ENCODE measurements at places on chromosomes 16 and 17.

DNA sequence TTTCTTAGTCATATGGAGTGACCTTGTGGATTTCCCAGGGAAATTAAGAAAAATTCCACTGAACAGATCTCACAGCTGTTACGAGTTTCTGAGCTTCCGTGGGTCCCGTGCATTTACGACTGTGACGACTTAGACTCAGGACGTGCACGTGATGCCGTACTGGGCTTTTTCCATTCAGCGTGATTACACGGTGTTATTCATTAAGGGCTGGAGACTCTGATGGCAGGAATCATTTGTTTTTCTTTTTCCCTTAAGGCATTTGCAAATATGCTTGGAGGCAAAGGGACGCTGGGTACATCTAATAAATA lies 57.2 kb downstream of the TBC1D16 start:
- DNase-seq: no peak

DNA sequence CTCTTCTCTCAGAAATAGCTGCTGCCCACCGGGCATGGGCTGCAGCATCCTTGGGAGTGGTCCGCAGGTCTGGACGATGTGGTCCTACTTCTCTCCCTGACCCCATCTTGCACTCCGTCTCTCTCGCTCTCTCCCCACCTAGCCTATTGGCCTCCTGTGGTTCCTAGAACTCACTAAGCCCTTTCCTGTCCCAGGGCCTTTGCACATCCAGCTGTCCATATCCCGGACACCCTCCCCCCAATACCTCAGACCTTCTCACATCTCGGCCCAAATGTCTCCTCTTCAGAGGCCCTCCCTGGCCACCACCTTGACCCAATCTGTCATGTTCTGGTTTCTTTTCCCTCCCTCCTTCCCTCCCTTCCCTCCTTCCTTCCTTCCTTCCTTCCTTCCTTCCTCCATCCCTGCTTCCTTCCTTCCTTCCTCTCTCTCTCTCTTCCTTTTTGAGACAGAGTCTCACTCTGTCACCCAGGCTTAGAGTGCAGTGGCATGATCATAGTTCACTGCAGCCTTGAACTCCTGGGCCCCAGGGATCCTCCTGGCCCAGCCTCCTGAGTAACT lies 4.5 kb downstream of the SLC4A1 start:
- DNase-seq: no peak

GRCh38 chr17:80803451-80804428 lies 187.9 kb upstream of the CHMP6 start:
- no peak for DNase-seq

- no peak for DNase-seq
These were observed 84.9 kb downstream of the RTN4RL1 start for GRCh38 chr17:1939981-1940809.
